ENCODE measurements at places on chromosomes 3 and 15. TPM values are rescaled to one million over a fixed set of nuclear protein-coding genes. Genes with fewer than 3 reads are reported as not detected.

ERICH6 gene
- 0.11 TPM for polyA plus RNA-seq

TEX9 gene
- polyA plus RNA-seq = 2.9 TPM

GOLGA8G gene
- 0.13 TPM for polyA plus RNA-seq

NCBP2 gene
- 73.0 TPM for polyA plus RNA-seq

PRTG gene
- 3.2 TPM for polyA plus RNA-seq

SPRED1 gene
- 23.6 TPM for polyA plus RNA-seq

XYLB gene
- 2.9 TPM for polyA plus RNA-seq

MLF1 gene
- polyA plus RNA-seq = 88.4 TPM

WWTR1 gene
- polyA plus RNA-seq = 71.8 TPM

POPDC2 gene
- polyA plus RNA-seq = 38.2 TPM

MUSTN1 gene
- polyA plus RNA-seq = 169 TPM
